Activated CD4-positive, alpha-beta T cell treated with anti-CD3 and anti-CD28 coated beads for 4 hours (primary cell): ENCODE measurements at places on chromosomes 1 and 21.

DNA sequence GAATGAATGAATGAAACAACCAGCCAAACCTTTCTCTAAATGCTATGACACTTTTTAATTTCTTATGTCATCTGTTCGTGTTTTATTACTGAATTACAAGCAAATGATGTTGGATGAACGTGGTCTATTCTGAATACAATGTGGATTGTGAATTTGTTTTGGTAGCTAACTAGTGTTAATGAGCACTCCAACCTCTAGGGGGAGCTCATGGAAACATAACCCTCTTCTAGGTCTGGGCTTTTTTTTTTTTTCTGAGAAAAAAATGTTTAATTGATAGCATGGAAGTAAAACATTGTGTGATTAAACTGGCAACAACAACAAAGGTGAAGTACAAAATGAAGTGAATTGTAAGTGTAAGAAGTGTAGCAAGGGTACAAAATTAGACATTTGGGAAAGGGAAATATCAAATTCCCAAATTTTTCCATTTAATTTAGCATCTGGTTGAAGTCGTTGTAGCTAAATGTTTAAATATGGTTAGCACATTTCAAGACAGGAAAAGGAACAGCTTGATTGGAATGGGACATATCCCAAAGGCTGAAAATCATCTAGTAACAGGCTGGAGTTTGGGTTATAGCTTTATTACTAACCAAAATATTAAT, 42.6 kb upstream of the PTGS2 start:
- no peak for DNase-seq

GRCh38 chr1:98870959-98871903, 133.4 kb downstream of the PLPPR5 start:
- DNase-seq = peak; percentile 39

DNA sequence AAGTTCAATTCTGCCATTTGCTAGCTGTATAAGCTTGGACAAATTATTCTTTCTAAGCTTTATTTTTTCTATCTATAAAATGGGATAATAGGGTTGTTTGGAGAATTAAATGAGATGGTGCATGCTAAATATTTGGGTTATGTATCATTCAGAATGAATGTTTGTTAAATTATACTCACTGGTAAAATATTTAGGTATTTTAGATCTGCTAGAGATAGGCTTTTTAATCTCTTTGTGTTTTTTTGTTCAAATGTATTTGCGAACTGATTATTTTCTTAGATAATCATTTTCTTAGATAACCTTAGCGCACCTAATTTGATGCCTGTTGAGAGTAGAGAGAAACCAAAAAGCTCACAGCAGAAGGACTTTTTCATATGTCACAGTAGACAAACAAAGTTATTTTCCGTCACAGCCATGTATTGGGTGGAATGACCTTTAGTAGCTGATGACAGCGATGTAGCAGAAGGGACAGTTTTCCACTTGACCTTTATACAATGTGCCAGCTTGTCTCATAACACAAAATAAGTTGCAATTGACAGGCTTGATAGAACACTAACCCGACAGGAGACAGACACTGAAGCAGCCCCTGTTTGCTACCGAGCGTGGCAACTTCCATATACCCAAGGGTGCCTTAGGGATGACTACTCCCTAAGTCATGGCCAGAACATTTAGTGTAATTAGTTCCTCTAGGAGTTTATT, 93.0 kb downstream of the DISC1 start:
- no peak for DNase-seq

GRCh38 chr1:175804561-175804960, 61.2 kb upstream of the TNR start:
- no peak for DNase-seq

DNA sequence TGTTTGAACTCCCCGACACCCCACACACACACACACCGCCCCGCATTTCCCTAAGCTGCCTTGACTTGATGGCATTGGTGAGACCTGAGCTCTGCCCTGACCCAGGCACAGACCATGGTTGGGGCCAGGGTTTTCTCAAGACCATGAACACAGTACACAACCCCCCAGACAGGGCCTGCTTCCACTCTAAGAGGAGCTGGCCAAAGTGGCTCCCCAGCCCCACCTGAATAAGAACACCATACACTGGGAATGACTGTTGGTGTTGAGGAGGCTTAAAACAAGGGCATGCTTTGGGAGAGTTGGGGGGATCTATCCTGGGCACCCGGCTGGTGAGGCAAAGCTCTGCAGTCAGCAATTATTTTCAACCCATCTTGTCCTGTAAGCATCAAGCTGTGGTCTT, 77.6 kb upstream of the SYT6 start:
- DNase-seq = no peak

- no peak for DNase-seq
These were observed 3.6 kb downstream of the CACNA1S start for GRCh38 chr1:201108614-201109013.
